ENCODE measurements at places on chromosomes 5 and 9.

DNA sequence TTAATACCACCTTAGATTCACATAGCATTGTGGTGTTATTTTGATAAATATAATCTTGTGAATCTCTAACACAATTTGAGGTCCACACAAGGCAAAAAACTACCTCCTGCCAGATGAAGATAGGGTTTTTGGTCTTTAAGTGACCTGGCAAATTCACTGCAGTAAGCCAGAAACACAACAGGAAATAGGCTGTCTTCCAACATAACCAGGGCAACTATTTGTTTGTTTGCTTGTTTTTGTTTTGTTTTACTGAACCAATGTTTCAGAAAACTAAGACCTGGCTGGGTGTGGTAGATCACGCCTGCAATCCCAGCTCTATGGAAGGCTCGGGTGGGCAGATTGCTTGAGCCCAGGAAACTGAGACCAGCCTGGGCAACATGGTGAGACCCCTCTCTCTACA is 95.5 kb downstream of the USP20 start:
- peak; percentile 26 for DNase-seq

DNA sequence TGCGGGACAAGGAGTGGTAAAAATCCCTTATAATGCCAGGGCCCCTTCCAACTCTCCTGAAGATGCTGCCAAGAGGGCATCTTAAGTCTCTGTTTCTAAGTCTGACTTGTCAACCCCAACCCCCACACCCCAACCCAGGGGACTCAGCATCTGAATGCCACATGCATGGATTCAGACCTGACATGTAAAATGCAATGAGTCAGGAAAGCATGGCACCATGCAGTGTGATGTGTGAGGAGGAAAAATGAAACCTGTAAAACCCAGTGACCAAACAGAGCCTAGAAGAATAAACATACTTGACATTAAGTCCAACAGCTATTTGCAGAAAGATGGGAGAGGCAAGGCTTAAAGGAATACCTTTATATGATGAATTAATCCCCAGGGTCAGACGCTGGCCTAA is 112.4 kb downstream of the ASTN2 start:
- no peak for DNase-seq

GRCh38 chr5:78527054-78527859 is 121.3 kb downstream of the LHFPL2 start:
- no peak for DNase-seq

GRCh38 chr5:2282893-2283292 is 400.2 kb upstream of the IRX4 start:
- no peak for DNase-seq

GRCh38 chr5:56829137-56829908 is 14.0 kb downstream of the MAP3K1 start:
- DNase-seq, result peak; percentile 55

GRCh38 chr5:54384356-54384933 is 71.1 kb upstream of the HSPB3 start:
- DNase-seq, result no peak

DNA sequence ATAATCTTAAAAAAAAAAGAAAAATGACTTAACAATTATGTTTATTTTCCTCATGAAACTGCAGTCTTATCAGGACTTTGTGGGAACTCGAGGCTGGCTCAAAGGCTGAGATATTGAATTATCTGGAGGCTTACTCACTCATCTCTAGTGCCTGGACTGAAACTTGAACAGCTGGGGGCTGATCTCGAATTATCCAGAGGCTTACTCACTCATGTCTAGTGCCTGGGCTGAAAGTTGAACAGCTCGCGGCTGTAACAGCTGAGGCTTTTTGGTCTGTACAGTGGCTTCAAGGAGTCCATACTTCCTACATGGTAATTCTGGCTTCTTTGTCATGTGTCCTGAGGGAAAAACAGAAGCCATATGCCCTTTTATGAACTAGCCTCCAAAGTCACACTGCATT is 371.9 kb downstream of the CETN3 start:
- no peak for DNase-seq

GRCh38 chr9:96605328-96605727 is 14.3 kb downstream of the CDC14B start:
- no peak for DNase-seq

DNA sequence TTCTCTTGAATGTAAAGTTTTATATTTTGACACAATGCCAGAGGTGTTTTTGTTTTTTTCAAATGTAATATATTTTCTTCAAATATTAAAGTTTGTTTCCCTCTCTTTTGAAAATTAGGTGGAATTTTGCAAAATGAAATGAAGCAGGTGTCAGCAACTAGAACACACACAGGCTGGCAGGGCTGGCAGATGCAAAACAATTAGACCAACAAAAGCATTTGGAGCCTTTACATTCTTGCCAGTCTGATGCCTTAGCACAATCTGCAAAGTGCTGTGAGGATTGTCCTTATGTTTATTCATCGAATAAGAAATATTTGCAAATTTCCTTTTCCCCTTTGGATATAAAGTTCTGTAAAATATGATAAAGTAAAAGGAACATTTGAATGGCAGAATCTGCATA is 1063.9 kb downstream of the CDH9 start:
- DNase-seq, result no peak

DNA sequence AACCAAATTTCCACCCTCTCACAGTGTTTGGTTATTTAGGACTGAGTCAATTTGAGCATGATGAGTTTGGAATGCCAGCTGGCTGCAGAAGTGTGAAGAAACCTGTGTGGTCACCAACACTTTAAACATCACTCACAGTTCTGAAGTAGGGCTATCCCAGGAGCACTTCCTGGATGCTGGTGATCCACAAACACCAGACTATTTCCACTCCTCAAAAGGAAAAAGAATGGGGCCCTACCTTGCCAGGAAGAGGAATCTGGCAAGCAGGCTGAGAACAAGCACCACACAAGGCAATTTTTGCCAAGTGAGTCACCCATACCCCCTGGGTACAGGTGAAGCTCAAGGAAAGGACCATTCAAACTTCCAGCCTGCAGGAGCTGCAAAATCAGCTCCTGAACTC is 294.2 kb upstream of the PTGER4 start:
- DNase-seq, result no peak

- no peak for DNase-seq
These were observed 278.5 kb downstream of the CCDC171 start for GRCh38 chr9:15831384-15831783.

DNA sequence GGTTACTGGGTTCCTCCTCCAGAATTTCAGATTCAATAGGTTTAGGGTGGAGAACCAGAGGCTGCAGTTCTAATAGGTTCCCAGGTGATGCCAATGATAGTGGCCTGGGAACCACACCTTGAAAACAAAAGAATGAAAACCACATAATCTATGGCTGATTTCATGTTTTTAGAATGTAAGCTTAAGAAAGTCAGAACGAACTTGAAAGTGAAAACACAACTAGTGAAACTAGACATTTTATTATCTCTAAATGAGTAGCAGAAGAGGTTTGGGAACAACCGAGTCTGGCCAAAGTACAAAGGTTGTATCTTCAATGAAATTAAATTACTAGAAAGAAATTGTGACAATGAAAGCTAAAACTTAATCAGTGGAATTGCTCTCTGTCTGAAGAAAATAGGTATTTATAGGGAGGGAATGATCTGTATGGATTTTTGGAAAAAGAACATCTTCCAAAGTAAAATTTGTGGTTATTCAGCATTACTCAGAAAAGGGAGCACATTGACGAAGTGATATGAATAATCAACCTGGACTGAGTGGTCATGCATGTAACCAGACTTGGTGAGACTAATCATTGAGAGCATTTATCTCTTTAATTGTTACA is 24.9 kb upstream of the CEP120 start:
- DNase-seq, result no peak

GRCh38 chr9:37998881-37999587 is 70.0 kb downstream of the SHB start:
- DNase-seq, result no peak

DNA sequence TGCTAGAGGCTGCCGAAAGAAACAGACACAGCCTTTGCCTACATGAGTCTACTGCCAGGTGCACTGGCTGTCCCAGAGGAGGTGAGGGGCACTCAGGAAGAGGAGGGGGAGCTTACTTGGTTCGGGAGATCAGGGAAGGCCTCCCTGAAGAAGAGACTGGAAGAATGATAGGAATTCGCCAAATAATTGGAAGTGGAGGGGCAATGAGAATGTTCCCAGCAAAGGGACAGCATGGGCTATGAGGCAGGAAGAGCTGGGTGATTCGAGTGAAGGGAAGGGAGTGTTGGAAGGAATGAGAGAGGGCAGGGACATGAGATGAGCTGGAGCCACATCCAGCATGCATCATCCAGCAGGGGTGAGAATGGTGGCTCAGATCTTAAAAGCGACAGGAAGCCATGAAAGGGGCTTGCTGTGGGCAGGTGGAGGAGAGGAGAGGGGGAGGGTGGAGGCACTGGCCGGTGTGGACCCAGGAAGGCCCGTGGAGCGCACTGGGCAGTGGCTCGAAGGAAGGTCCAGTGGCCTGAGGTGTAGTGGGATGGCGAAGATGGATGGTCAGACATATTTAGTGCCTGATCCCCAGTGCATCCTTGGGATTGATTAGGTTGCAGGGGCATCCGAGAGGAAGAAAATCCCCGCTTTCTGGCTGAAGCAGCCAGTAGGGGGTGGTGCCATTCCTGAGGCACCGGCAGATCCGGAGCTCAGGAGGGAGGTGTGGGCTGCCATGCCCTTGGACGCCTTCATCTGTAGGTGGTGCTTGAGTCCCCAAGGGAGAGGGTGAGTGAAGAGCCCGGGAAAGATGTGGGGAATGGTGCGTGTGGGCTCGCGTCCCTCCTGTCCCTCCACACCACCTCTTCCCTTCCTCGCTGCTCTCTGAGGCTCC is 53.5 kb upstream of the GARNL3 start:
- no peak for DNase-seq

DNA sequence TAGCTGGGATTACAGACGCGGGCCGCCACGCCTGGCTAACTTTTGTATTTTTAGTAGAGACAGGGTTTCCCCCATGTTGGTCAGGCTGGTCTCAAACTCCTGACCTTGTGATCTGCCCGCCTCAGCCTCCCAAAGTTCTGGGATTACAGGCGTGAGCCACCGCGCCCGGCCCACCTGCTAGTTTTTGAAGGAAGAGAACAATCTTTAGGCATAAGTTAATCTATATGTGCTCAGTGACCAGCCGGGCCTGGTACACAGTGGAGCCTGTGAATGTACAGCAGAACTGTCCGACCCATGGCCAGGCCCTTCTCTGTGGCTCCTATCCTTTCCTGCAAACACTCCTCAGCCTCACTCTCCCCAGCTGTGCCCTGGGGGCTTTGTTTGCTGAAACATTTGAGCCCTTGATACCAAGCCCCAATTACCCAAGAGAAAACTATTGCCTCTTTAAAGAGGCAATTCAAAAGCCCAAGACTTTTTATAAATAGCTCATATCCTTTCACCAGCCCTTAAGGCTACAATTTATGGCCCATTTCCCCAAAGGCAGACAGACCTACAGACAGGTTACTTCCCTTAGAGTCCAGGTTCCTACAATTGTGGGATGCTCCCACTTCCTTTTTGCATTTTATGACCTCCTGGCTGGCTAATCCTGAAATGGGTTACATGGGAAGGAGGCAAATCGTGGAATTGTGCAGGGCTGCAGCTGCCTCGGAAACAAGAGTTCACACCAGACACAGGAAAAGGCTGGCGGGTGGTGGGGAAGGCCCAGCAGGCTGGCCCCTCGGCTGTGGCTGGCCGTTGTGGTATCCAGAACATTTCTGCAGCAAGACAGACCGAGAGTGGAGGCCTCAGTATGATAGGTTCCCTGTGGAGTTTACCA is 37.5 kb downstream of the SPRY4 start:
- DNase-seq, result no peak

DNA sequence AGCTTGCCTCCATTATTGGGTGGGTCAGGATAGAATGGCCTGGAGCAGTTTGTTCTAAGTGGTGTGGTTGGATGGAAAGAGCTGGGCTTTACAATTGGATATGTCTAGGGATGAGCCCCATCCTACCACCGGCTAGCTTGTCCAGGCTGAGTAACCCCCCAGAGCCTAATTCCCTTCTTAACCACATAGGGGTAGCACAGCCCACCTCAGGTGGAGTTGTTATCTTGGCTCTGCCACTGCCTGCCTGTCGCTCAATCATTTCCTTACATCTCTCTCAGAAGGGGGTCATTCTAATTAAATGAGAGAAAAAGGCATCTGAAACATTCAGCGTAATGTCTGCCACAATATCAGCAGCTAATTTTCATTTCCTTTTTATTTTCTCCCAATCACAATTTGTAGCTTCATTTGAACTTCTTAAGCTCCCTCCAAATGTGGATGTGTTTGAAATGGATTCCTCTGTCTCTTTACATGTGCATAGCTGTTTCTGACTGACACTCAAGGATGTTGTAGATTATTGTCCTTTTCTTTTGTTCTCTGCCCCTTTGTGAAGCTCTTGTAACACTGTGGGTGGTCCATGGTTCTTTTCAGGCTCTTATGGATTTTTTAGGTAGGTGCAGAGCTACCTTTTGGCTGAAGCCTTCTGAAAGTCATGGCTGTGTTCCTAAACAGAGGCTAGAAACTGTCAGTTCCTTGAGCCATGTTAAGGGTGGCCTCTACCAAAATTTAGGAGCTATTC is 383.1 kb upstream of the KLF4 start:
- no peak for DNase-seq

GRCh38 chr9:90343366-90343765 is 299.3 kb downstream of the DIRAS2 start:
- no peak for DNase-seq

DNA sequence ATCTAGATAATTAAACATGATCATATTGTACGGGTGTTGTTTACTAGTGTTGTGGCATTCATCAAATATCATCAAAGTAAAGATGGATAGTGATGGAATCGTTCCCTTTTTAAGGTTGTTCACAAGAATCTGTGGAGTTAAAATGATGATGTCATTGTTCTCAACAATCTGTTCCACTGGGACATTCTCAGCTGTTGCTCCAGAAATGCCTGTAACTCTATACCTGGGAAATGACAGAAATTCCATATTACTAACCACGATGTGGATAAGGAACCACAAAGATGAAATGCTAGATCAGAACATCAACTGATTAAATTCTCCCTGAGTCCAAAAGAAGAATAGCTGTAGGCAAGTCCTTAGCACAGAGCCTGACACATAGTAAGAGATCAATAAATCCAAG is 38.0 kb downstream of the RIGI start:
- DNase-seq, result no peak

- DNase-seq, result no peak
These were observed 9.7 kb upstream of the PPIC start for GRCh38 chr5:123046222-123046621.

DNA sequence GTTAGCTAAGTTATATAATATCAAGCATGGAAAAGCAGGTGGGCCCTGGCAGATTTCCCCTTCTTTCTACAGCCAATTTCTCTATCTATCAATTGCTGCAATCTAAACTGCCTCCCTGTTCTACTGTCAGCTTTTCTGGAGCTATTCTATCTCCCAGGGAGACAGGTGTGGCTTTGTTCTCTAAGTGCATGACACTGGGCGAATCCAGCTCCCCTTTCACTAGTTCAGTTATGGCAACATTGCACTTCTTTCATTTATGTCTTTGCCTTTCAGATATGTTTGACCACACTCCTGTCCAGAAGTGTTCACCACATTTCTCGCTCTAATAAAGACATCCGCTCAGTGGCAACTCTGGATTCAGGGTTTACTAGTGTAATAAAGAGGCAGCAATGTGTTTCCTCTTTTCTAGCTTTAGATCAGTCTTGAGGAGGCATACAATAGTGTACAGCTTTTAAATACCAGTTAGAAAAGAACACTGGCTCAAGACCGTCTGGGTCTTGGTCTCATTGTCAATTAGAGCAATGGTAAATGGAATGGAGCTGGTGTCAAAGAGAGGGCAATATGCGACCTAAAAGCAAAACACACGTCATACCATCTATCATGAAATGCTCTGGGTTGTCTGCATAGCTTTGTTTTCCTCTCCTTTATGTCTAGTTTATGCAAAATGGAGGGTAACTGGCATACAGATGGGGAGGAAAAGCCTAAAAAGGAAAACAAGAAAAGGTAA is 197.0 kb downstream of the SLF1 start:
- DNase-seq, result no peak
